ENCODE measurements at places on chromosomes 12 and 14. TPM values are rescaled to one million over a fixed set of nuclear protein-coding genes. Genes with fewer than 3 reads are reported as not detected.

Gene GDF3
- total RNA-seq, result not detected

Gene TFCP2
- 10.8 TPM for total RNA-seq

Gene NCOR2
- total RNA-seq, result 63.5 TPM

Gene CEP170B
- 18.2 TPM for total RNA-seq

Gene RERG
- total RNA-seq, result not detected

Gene RIMBP2
- total RNA-seq, result 0.74 TPM

Gene IL22
- not detected for total RNA-seq

Gene SLC24A4
- total RNA-seq, result not detected

Gene COL2A1
- total RNA-seq, result not detected

Gene BCL11B
- 0.09 TPM for total RNA-seq

Gene LRRC43
- 0.74 TPM for total RNA-seq

Gene ZNF740
- total RNA-seq, result 12.6 TPM

DNA sequence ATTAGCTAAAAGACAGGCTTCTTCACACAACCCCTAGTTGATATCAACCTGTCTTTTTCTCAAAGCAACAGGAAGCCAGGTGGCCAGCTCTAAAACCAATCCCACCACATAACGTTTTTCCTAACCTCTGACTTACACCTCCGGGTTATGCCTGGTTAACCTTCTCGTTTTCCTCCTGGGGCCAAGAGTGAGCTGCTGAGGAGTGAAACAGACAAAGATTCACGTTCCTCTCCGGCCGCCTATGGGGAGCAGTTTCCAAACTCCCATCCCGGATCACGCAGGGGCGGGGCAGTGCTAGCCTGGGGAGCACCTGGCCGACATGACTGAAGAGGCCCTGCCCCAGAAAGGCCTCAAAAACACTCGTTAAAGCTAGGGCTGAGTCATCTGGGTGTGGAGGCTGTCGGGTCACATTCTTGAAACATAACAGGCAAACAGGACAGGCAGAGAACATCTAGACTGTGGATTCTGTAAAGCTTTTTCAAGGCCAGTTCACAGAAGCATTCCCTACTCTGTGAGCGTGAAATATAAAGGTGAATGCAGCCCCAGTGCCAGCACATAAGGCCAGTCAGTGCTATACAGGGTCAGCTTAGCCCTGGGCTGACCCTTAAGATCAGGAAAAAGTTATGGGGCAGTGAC lies 25.9 kb upstream of the LGALS3 start:
- DNase-seq, result peak; percentile 96

DNA sequence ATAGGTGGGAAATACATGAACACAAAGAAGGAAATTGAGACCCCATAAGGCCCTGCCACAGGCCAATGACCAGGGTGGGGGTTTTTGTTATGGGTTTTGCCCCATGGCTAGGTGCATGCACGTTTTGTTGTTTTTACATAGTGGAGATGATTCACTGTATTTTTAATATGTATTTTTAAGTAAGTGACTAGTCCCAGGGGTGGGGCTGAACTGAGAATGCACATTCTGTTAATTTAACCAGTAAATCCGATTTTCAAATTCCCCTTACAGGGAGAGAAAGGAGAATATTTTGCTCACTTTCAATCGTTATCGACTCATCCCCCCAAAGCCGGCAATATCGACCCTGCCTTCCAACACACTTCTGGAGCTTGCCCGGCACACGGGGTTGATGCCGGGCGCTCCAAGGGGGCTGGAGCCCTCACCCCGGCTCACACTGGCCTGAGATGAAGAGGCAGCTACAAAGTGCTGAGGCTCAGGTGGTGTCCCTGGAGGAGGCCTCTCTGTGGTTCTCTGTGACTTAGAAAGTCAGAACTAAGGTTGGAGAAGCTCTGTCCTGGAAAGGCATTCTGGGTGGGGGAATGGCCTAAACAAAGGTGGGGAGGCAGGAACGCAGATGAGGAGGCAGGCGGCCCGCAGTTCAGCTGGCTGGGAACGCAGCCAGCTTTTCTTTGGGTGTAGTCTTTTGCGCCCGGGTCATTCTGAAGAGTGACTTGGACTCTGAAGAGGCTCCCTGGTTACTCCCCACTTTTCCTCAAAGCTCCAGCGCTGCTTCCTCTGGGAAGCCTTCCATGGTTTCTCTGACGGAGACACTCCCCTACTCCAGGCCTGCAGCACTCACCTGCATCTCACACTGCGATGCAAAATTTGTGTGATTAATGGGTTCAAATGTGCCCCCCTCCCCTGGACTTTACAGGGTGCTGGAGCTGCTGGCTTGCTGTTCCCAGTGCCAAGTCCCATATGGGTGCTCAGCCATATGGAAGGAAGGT lies 50.7 kb upstream of the DLK1 start:
- DNase-seq, result peak; percentile 16

GRCh38 chr12:122458105-122459035 lies 35.9 kb upstream of the CLIP1 start:
- DNase-seq, result no peak

DNA sequence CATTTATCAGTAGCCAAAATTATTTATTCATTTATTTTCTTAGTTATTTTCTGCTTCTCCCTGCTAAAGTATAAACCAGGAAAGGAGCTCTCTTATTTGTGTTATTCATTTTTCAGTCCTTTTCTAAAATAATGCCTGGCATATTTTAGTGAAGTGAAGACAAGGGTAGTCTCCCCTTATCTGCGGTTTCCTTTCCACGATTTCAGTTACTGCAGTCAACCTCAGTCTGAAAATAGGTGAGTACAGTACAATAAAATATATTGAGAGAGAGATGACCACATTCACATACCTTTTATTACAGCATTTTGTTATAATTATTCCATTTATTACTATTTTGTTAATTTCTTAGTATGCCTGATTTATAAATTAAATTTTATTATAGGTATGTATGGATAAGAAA lies 57.6 kb downstream of the GPR137C start:
- DNase-seq, result no peak

DNA sequence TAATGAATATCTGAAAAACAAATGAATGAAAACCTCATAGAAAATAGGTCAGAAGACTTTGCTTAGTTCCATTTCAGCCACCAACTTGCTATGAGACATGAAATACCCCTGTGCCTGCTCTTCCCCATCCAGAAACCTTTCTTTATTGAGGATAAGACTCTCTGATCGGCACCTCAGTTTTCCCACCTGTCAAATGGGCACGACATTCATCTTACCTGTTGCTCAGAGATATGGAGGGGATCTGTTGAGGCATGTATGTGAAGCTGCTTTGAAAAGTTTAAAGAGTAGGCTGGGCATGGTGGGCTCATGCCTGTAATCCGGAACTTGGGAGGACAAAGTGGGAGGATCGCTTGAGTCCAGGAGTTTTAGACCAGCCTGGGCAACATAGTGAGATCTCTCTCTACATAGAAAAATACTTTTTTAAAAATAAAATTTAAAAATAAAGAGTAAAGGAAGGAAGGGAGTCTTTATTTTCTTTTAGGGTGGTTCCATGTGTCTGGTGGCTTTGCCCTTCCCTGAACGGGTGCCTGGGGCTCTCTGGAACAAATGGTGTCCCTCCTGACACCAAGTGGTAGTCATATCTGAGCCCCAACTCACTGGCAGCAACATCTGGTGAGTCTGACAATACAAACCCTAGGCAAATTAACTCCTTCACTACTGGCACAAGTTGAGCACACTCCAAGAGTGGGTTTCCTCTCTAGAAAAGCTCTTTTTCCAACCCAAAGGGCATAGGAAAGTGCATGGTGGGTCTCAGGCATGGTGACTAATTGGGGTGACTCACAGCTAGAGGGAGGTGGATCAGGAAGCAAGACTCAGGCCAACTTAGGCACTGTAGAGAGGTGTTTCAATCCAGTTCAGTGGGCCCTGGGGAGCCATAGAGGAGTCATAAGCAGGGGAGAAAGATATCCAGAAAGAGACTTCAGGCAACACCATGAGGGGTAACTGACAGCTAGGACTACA lies 42.1 kb downstream of the MAP1LC3B2 start:
- peak; percentile 34 for DNase-seq

DNA sequence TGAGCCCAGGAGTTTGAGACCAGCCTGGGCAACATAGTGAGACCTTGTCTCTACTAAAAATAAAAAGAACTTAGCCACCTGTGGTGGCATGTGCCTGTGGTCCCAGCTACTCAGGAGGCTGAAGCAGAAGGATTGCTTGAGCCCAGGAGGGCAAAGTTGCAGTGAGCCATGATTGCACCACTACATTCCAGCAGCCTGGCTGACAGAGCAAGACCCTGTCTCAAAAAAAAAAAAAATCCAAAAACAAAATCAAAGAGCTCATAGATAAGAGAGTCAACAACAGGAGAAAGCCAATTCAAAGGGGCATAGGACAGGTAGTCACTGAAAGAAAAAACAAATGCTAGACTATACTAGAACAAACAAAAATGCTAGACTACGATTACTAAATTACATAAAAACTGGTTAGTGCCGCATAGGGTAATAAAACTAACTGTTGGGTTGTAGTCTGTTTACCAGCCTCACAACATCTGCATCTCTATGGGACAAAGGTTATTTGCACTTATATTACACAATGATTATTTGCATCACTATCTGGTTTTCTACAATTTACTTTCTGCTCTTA lies 16.6 kb upstream of the EEA1 start:
- DNase-seq, result no peak

DNA sequence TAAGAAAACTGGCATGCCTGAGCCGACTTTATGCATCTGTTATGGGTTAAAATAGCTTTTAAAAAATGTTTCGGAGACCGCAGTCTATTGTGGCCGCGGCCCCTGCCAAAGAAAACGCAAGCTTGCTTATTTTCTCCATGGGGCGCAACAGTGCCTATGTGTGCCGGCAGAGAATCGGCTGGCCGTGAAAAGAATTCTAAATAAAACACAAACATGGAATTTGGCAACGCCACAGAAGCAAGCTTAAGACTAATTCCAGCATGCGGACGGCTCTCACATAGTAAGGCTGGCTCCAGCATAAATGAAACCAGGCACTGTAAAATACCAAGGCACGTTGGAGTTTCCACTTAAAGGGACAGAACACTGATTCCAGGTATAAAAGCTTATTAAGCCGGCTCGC lies 56.7 kb downstream of the BCL11B start:
- peak; percentile 2 for DNase-seq

GRCh38 chr12:103645202-103645601 lies 58.1 kb downstream of the STAB2 start:
- DNase-seq, result peak; percentile 61

- no peak for DNase-seq
Observed at GRCh38 chr12:132471011-132471857, 18.7 kb upstream of the FBRSL1 start.

GRCh38 chr12:130480887-130481286 lies 143.2 kb downstream of the PIWIL1 start:
- no peak for DNase-seq

- DNase-seq, result peak; percentile 64
Observed at GRCh38 chr12:111434680-111435338, 29.1 kb downstream of the SH2B3 start.

GRCh38 chr14:42378880-42379279 lies 772.2 kb downstream of the LRFN5 start:
- no peak for DNase-seq

GRCh38 chr14:99779751-99780150 lies 13.5 kb upstream of the EML1 start:
- DNase-seq, result no peak

GRCh38 chr12:93090731-93091172 lies 161.7 kb upstream of the EEA1 start:
- peak; percentile 78 for DNase-seq

- DNase-seq, result peak; percentile 12
Observed at GRCh38 chr12:62861586-62861985, 73.4 kb downstream of the PPM1H start.

DNA sequence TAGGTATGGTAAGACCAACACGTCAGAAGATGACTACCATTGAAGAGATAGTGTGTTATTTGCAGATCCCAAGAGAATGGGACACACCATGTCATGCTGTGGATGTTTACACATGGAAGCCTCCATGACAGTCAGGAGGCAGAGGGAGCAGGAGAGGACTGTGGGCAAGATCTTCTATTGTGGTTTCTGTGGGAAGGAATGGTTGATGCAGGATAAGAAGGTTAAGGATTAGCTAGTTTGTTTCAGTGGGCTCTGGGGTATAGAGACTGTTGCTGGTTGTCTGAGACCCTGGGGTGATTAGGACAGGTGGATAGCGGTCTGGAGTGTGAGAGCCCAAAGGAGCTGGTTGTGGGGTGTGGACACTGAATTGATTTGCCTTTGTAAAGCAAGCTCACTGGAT lies 23.3 kb downstream of the TAS2R7 start:
- no peak for DNase-seq

All from fibroblast of the aortic adventitia (primary cell).